HCEC 1CT (cell line): ENCODE measurements at places on chromosomes 7 and 10.

DNA sequence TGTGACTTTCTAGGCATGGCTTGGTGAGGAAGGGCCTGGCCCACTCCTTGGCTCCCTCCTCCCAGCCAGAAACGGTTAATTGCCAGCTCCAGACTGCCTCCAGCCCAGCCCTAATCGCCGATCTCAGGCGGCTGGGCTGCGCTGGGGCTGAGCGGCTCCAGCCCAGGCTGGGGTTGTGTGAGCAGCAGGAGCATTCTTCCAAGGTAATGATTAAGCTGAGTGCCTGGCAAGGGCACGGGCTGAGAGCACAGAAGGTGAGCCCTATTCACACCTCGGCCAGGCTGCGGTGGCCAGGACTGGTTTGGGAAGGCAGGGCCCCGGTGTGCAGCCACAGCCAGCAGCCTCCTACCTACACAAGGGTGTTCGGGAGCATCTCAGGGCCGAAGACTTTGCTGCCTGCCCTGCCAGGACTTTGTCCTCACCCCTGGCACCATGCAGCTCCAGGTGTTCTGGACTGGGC, at the start of gene TMEM72:
TMEM72 (plus strand) TSS at position 257 of the 460 bp plus-strand sequence; CDS start at position 433, 176 bp downstream.
- DNase-seq: no peak

- DNase-seq: peak; percentile 75
These were observed 231.8 kb downstream of the KCNMA1 start for GRCh38 chr10:77405771-77406241.

DNA sequence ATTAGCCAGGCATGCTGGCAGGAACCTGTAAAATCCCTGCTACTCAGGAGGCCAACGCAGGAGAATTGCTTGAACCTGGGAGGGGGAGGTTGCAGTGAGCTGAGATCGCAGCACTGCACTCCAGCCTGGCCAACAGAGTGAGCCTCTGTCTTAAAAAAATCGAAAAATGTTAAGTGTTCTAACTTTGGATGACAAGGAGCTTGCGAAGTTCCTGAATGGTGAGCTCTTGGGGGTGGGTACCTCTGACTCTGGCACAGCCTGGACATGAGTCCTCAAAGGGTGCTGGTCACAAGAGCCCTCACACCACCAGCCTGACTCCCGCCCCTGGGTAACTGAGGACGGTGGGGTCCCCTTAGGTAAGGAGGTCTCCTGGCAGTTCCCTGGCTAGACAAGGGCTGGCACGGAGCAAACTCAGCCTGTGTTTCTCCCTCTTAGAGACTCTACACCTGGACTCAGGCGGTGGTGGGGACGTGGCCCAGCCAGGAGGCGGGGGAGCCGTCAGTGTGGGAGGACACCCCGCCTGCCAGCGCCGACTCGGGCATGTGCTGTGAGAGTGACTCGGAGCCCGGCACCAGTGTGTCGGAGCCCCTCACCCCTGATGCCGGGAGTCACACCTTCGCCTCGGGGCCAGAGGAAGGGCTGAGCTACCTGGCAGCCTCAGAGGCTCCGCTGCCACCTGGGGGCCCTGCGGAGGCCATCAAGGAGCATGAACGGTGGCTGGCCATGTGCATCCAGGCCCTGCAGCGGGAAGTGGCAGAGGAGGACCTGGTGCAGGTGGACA, 24.1 kb downstream of the AMZ1 start:
- DNase-seq: no peak

GRCh38 chr10:22150842-22151241, 67.0 kb downstream of the EBLN1 start:
- no peak for DNase-seq

DNA sequence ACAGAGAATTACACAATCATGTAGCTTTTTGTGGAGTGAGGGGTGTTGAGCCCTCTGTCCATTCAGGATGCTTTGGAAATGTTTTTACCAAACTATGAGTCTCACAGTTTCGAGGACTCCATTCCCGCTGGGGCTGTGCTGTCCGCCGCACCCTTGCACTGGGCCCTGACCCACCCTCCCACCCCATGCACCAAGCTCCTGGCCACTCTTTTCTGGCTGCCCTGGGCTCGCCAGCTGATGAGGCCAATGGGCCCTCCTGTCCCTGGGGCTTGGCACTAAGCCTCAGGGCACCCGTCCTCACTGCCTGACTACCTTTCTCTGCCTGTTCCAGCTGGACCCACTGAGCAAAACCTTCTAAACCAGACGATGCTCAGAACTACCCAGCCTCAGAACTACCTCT, 332.1 kb downstream of the PTPRN2 start:
- no peak for DNase-seq

DNA sequence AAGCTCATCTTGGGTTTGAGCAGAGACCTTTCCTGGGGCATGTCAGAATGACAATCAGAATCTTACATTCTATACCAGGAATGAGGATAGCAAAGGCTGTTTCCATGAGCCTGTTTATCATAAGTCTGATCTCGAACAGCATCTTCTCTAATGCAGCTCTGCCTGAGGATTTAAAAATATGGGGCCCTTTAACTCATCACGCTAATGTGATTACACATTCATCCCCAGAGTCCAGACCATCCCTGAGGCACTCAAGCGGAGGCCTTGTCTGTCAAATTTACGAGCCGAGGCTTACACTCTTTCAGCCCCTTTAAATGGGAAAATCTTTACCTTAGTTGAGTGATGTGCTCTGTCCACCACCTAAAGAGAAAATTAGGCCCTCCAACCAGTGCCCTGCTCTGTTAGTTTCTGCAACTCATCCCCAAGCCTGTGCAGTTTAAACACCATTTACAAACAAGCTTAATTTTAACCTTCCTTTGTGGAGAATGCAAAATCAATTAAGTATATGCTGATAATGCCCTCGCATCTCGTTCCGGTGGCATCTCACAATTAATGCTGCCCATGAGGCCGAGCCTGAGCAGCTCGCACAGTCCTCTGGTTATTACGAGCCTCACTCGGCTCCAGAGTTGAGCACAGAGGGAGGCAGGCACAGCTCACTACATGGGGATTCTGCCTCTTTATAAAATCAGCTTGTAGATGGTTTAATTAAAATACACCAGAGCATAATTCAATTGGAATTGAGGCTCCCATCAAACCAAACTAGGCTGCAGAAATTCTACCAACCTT, 16.0 kb downstream of the CHST15 start:
- no peak for DNase-seq

GRCh38 chr7:155796381-155797261, 15.6 kb downstream of the SHH start:
- DNase-seq: no peak

GRCh38 chr10:85925201-85925750, 441.3 kb downstream of the GRID1 start:
- no peak for DNase-seq

GRCh38 chr7:139131601-139132041, 22.1 kb upstream of the ZC3HAV1 start:
- no peak for DNase-seq

- DNase-seq: no peak
These were observed 43.8 kb downstream of the CFAP46 start for GRCh38 chr10:132898391-132899053.

- no peak for DNase-seq
These were observed 1174.6 kb upstream of the LRRTM3 start for GRCh38 chr10:65751218-65751617.

GRCh38 chr10:58618158-58618676, 105.5 kb downstream of the BICC1 start:
- DNase-seq: no peak

DNA sequence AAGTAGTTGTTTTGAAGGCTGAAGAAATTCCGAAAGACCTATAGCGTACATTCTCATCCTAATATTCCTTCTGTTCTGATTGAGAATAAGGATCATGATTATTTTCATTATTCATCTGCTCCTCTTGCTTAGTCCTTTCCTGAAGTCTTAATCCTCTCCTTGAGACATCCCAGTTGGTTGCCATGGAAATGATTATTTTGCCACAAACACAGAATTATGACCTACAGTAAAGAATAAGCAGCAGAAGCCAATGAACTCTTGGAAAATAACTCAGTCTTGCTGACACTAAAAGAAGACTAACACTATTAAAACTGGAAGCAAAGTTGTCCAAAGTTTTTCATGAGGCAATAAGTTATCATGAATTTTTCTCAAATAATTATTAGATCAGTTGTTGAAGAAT, 47.8 kb upstream of the JAZF1 start:
- peak; percentile 24 for DNase-seq

DNA sequence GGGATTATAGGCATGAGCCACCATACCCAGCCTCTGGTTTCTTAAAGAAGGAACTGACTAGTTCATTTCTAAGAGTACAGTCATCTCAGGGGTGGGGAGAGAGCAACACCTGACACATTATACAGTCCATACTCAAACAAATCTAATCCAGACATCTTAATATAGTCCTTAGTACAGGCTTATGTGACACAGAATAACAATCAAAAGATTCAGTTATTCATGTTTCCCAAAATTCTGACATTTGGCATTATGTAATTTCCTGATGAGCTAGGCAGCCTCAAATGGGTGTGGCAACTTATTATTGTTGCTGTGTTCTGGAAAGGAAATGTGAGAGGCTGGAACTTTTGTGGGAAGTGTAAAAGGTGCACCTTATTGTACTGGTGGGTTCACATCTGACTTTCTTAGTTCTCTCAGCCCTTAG, 116.3 kb downstream of the WDFY4 start:
- no peak for DNase-seq

DNA sequence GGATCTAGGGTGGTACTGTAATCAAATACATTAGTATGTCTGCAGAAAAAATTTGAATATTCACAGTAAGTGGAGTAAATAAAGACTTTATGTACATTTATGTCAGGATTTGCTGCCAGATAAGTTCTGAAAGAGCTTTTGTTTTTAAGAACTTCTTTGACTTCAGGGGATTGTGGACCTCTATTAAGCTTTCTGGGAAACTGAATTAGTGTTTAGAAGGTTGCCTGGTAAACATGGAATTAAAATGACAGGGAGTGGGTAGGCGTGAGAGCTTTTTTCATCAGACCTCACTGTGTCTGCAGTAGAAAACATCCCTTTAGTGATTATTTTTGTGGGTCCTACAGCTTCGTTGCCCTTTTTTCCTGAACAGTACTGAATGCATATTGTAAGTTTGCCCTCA, 15.7 kb downstream of the SDHAF3 start:
- no peak for DNase-seq

DNA sequence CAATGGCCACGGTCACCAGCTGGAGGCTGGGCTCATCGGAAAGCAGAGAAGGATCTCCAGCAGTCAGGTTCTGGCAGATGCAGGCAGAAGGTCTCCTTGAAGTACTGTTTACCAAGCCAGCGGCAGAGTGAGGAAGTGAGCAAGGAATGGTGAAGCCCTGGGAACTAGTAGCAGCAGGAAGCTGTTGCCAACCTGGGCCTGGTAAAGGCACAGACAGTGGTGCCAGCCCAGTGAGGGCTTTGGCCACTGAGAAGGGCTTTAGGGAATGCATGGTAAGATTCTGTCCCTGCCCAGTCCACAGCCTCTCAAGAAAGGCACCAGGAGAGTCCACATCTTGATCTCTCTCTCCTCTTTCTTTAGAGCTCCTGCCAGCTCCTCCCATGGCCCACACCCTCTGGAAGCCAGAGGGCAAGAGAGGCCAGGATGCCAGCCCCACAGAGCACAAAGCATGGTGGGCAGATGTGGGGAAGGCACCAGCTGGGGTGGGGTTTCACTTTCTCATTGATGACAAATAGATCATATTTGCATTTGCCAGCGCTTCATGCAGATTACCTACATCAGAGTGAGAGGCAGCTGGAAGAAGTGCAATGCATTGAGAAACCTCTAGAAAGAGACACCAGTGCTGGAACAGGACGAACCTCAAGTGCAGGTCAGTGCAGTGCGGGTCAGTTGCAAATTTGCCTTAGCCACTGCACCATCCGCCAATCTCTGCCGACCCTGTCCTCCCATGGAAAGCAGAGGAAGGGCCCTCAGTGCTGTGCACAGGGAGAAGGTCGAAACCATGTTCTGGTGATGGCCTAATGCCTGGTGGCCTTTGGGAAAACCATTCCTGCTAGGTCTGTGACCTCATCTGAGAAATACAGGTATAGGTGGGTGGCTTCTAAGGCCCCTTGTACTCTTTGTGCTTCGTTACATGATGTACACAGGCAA, 667.8 kb upstream of the MKI67 start:
- DNase-seq: no peak

DNA sequence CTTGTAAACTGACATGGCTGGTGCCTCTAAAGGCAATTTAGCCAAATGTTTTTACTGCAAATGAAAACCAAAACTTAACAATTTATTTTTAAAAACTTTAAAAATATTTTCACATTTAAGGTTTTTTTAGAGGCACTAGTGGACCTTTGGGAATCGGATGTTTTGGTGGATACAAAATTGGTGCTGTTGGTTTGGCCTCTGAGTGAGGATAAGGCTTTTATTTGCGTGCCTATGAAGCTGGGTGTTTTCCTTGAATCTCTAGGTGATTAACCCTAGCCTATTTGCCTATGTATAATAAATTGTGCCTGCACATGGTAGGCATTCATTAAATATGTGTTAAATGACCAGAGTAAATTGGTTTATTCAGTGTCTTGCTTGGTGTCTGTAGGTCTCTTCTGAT, 2.9 kb upstream of the SGCE start:
- DNase-seq: no peak

GRCh38 chr10:131736321-131736980, 164.4 kb upstream of the PPP2R2D start:
- DNase-seq: no peak

DNA sequence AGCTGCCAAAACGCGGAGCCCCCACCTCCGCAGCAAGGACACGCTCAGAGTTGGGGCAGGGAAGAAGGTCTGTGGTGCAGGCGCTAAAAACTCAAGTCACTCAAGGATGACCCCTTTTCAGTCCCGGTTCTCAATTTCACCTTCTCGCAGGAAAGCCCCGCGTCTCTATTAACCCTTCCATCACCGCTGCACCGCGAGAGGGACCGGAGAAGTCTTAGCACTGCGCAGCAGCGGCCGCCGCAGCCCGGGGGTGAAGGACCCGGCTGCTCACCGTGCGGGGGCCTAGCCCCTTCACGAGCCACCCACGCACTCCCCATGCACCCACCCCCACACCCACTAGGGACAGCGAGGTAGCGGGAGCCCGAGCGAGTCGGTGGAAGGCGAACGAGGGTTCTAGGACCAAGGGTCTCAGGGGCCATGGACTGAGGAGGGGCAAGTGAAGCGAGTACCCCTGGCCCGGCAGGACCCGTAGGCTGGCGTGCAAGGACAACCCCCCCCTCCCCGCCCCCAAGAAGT, 162.9 kb downstream of the SH3PXD2A start:
- no peak for DNase-seq

DNA sequence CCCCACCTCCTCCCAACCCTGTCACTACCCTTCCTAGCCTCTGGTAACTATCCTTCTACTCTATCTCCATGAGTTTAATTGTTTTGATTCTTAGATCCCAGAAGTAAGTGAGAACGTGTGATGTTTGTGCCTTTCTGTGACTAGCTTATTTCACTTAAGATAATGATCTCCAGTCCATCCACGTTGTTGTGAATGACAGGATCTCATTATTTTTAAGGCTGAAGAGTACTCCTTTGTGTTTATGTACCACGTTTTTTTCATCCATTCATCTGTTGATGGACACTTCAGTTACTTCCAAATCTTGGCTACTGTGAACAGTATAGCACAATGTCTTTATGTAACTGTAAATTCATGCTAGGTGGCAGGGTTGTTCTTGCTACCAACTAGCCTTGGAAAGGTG, 461.6 kb downstream of the PLXDC2 start:
- DNase-seq: no peak

- DNase-seq: no peak
These were observed 46.7 kb downstream of the TMEM270 start for GRCh38 chr7:73907554-73908122.

GRCh38 chr7:33895025-33895804, 10.1 kb upstream of the BMPER start:
- DNase-seq: peak; percentile 76
